ENCODE measurements at places on chromosomes 7 and 10.

GRCh38 chr7:128103498-128104107 lies 72.4 kb upstream of the LRRC4 start:
- DNase-seq = peak; percentile 33

DNA sequence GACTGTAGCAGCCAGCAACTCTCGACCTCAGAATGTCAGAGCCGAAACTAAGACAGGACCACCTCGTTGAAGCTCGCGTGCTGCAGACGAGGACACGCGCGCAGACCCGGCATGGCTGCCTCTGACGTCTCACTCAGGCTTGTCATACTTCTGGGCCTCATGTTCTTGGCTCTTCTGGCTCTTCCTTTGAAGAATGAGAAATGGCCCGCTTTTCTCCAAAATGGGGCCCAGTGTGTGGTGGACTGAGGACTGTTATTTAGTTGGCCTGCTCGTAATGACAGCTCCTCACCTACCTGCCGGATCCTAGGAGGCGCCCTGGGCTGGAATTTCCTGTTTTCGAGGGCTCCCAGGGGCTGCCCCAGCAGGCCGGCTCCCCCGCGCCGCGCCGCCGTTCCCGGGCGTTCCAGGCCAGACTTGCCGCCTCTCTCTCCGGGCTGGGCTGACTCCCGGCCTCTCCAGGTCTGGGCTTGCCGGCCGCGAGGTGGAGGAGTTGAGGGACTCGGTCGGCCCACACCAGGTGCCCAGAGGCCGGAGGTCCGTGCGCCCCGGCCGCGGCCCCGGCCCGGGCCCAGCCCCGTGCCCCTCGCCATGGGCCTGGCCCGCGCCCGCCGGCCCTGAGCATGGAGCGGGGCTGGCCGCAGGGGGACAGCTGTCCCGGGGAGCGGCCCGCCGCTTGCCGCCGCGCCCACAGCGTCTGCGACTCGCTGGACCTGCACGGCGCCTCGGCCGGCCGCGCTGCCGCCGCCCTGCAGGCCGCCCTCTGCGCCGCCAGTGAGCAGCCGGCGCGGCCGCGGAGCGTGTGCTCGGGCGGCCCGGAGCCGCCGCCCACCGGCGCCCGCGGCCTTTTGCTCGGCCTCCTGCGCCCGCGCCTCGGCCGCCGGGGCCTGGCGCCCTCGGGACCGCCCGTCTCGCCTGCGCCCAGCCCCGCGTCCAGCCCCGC lies 28.1 kb downstream of the AGAP3 start:
- DNase-seq = no peak

DNA sequence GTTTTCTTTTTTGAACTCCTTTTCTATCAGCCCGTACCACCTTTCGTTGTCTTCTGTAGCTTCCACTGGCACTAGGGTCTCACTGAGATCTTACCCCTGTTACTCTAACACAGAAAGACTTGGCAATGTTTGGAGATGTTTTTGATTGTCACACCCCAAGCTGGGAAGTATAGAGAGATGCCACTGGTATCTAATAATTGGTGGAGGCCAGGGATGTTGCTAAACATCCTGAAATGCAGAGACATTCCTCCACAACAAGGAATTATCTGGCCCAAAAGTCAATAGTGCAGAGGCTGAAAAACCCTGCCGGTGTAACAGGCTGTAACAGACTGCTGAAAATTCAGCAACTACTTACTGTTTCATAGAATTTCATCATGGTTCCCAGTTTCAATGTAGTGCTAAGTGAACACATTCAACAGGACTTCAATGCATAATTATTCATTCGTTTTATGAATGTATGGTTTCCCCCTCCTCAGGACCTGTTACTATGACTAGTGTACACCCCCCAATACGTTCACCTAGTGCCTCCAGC lies 115.9 kb downstream of the TRIM24 start:
- no peak for DNase-seq

- DNase-seq = no peak
Measured at GRCh38 chr10:129033790-129034272, 433.2 kb upstream of the MGMT start.

- no peak for DNase-seq
Measured at GRCh38 chr10:27225011-27225590, 15.5 kb downstream of the ACBD5 start.

DNA sequence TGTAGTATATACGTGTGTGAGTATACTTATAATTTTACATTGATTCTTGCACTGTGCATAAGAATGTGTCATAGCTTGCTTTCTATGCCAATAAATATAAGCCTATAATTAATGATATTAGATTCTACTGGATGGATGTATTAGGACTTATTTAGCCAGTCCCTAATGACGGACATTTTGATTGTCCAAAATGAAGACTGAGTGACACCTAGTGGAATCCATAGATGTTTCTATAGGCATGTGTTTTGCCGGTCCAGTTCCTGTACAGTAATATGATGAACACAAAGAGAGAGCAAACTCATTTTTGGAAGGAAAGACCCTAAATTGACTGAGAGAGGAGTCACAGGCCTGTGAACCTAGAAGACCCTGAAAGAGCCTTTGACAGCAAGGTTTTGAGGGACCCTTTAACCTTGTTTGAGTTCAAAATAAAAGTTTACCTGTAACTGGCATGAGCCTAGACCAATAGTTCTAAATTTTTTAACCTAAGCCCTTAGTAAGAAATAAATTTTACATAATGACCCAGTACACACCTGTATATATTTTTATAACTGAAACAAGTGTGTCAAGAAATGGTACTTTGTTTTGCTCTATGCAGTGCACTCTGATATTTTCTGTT lies 42.4 kb upstream of the AGBL3 start:
- DNase-seq = no peak

GRCh38 chr7:30513762-30514161 lies 9.1 kb upstream of the GGCT start:
- DNase-seq = no peak

- DNase-seq = peak; percentile 53
Measured at GRCh38 chr7:77415823-77416620, at the start of gene GSAP. Gene GSAP (minus strand): TSS chr7:77416349. CDS start chr7:77416321, 28 bp downstream.

GRCh38 chr7:133591704-133592340 lies 338.9 kb downstream of the EXOC4 start:
- no peak for DNase-seq

DNA sequence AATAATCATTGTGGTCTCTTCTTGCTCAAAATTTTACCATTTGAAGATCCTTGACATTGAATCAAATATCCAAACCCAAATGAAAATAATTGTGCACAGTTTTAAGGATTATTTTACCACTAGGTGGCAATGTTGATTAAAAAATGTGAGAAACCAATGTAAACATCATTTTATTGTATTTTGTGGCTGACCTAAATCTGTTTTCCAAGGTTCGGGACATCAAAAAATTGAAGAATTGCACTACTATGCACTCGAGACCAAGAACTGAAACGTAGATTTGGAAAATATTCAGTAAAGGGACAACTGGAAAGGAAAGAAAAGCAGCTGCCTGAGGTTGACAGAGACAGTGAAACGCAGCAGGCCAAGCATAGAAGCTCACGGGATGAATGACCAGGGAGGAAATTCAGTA lies 259.3 kb downstream of the SNX13 start:
- no peak for DNase-seq

DNA sequence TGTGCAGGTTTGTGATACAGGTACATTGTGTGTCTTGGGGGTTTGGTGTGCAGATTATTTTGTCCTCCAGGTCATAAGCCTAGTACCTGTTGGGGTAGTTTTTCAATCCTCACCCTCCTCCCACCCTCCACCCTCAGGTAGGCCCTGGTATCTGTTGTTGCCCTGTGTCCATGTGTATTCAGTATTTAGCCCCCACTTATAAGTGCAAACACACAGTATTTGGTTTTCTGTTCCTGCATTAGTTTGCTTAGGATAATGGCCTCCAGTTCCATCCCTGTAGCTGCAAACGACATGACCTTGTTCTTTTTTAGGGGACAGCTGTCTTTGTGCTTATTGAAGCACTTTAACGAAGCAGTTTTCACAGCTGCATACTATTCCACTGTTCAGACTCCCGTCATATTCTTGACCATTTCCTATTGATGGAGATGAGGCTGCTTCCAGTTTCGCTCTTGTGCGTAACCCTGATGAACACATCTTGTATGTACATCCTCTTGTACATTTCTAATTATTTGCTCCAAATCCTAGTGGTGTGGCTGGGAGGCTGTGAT lies 47.4 kb downstream of the LHPP start:
- no peak for DNase-seq

DNA sequence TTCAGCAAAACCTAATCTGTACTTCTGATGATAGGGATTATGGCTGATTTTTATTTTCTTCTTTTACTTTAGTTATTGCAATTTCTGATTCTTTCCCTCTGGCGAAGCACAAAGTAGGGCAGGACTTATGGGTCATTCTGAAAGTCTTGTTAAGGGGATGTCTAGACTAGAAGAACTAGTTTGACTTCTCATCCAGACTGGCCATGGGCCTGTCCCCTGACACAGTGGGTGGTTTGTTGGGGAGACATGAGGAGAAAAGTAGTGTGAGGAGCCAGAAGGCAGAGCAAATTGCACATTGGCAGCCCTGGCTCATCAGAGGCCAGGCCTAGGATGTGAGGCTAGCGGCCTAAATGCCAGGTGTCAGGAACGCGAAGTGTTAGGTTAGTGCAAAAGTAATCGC lies 152.8 kb downstream of the RTKN2 start:
- DNase-seq = no peak

- no peak for DNase-seq
Measured at GRCh38 chr7:27802999-27803398, 63.0 kb downstream of the TAX1BP1 start.

DNA sequence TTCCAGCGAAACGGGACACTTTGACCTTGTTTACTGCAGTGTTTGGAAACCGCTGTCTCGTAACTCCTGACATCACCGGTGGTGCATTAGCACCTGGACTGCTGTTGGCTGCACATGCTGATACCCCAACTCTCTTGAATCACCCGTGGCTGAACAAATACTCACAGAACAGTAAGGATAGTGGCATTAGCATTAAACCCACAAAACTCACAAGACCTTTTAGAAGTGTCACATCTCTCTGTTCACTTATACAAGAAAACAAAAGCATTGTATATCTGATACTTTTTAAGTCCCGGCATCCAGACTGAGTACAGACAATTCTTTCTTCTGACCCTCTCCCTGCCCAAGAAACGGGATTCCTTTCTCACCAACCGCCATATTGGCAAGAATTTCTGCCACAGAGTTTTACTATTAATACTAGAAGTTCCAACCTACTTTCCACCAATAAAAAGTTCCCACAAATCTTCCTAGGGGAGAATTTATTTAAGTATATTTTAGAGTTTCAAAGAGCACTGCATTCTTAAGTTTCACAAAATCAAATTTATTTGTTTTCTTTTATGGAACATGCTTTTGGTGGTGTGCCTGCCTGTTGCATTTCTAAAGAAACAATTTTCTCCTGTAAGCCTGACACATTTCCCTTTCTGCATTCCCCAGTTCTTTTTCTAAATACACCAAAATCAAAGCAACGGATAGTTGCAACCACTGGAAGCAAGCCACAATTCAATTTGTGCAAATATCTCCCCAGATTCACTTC lies 208.4 kb upstream of the KLF14 start:
- DNase-seq = no peak

DNA sequence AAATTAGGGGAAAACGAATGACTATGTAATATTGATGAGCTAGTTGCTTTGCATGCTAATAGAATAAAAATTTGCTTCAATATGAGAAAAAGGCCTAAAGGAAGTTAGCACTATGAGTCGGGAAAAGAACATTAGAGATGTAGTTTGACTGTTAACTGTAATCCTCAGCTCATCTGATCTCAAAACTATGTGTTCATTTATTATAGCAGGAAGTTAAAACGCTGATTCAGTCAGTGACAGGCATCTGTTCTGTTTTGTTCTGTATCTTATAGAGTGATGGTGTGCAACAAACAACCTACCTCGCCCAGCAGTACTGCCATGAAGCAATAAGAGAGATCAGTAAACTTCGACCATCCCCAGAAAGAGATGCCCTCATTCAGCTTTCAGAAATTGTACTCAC lies 48.6 kb downstream of the PDSS1 start:
- no peak for DNase-seq

Measured in GM19239 (cell line).